Urothelium cell line (cell line): ENCODE measurements at places on chromosomes 2 and 18.

- no peak for DNase-seq
Measured at GRCh38 chr2:60746318-60746717, 9.8 kb upstream of the PAPOLG start.

GRCh38 chr2:46915811-46916630 is 415 bp upstream of the MCFD2 start:
- peak; percentile 97 for DNase-seq

GRCh38 chr2:25835906-25836305 is 42.4 kb downstream of the ASXL2 start:
- no peak for DNase-seq

DNA sequence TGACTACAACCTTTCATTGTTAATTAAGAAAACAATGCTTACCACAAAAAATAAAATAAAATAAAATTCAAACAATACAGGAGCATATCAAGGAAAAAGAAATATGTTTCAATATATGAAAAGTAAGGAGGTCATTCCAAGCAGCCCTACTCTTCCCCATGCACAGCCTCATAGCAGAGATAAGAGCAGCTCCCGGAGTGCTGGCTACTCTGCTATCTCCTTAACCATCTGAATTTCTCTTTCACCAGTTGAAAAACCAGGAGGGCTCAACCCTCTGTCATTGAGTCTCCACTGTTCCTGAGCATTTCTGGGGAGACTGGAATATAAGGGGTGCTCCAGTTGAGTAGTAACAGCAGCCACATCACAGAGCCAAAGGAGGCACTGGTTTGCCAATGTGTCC is 201.4 kb downstream of the TCF4 start:
- DNase-seq, result no peak

- DNase-seq, result no peak
Measured at GRCh38 chr2:69992310-69993047, 31.0 kb upstream of the ASPRV1 start.

DNA sequence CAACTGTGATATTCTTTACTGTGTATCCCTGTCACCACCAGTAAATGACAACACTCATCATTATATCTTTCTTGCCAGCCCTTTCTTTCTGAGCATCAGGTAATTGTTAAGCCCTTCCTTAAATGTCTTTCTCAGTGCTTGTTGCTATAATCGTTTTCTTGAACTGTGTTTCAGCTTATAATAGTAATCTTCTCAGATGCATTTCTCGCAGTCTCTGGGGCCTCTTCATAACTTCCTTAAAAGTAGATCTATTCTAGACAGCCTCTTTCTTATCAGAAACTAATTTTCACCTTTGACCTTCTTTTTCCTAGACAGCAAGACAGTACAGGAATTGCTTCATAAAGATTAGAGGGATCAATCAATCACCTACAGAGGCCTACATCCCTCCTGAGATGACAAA is 648.1 kb downstream of the CPS1 start:
- DNase-seq, result no peak

- DNase-seq, result no peak
Measured at GRCh38 chr2:147222506-147222905, 622.3 kb upstream of the ACVR2A start.

- no peak for DNase-seq
Measured at GRCh38 chr2:113201496-113202304, 27.9 kb downstream of the PSD4 start.

DNA sequence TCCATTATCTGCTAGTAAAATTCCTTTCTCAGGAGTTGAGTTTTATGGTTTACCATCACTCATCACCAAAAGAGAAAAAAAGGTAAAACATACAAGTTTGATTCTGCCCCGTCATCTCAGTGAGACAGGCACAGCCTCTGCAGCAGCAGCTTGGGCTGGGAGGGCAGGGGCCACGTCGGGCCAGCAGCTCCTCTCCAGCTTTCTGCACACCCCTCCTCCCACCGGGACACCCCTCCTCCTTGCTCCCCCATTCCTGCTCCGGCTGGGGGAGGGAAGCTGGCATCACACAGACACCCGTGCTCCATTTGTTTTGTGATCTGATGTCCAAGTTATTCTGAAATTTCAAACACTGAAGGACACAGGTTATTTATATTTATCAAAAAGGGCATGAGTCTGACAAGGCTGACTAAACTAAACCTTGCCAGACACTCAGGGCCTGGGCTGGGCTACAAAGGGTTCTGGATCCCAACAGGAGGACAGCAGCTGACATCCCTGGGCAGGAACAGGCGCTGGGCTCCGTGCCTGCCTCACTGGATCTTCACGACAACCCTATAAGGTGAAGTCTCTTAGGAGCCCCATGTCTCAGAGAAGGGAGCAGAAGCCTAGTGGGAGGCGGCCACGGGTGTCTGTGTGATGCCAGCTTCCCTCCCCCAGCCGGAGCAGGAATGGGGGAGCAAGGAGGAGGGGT is 71.4 kb downstream of the HDAC4 start:
- DNase-seq, result no peak

DNA sequence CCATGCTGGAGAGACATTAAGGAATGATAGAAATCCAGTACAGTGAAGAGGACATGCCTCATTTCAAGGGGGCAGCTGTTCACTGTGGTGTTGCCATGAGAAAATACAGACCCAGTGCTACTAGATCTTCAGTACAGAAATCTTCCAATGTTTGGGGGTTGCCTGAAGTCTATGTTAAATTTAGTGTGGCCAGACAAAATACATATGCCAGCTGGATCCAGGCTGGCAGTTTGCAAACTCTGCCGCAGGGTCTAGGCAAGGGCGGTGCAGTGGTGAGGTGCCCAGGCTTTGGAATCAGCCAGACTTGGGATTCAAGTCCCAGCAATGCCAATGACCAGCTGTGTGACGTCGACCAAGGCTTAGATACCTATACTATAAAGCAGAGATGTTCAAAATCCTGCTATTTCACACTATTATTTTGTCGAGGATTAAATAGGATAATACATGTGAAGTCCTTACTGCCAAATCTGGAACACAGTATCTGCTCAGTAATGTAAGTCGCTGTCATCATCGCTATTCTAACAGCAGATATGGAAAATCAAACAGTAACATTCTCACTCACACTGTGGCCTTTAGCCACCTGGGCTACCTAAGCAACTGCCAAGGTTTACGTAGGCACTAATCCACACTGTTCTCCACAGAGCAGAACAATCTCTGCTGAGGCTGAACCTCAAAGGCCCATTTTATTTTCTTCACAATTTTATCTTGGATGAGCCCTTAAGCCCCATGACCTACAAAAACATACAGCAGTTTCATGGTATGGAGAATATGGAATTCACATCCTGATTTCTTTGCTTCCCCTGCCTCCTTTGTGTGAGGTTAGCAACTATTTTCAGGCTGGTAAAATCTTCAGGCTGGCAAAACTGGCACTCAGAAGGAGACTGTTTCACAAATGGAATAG is 5.9 kb upstream of the TMSB10 start:
- no peak for DNase-seq

DNA sequence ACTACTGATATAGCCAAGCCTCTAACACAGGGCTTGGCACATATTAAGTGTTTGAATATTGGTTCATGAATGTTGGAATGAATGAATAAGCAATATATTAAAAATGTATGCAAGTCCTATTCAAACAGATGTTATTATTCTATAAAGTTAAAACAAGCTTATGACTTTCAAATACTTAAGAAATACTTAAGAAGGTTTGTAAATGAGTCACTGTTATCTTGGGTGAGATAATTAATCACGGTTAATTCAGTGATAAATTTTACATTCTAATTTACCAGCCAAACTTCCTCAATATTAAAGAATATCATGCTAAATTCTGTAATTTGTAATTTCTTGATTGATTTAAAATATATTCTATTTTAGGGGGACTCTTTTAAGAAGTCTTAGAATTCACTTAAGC is 74.8 kb downstream of the RBMS1 start:
- no peak for DNase-seq

- no peak for DNase-seq
Measured at GRCh38 chr18:48745293-48745692, 205.5 kb downstream of the SMAD7 start.

- DNase-seq, result no peak
Measured at GRCh38 chr18:61939046-61939674, 46.4 kb upstream of the RNF152 start.

GRCh38 chr2:47226923-47227220 is 71.8 kb upstream of the STPG4 start:
- DNase-seq, result no peak

GRCh38 chr2:152635635-152636298 is 81.5 kb downstream of the PRPF40A start:
- DNase-seq, result peak; percentile 69

DNA sequence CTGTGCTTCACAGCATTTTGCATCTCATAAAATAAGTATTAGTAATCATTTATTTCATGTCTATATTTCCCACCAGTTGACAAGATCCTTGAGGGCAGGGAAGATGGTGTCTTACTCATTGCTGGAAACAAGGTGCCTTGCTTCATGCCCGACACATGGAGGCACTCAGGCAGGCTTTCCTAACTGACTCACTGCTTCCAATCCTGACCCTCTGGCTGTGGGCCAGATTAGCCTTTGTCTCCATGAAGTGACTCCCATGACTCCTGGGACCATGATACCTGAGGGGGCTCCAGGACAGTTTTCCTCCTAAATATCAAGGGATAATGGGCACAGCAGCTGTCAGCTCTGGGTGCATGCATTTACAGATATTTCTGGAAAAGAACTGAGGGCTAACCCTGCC is 275.1 kb downstream of the AGPS start:
- DNase-seq, result no peak

DNA sequence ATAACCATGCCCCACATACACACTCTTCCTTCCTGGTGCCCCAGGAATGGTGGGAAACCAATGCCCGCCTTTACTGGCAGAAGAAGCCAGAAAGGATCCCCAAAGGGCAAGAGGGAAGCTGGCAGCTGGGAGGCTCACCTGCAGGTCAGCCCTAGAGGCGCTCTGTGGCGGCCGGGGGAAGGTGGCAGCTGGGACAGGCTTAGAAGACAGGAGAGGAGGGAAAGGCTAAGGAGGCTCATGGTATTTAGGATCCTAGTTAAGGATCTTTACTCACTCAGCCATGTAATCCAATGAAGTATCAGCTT is 23.8 kb downstream of the ADRA2B start:
- DNase-seq, result no peak

DNA sequence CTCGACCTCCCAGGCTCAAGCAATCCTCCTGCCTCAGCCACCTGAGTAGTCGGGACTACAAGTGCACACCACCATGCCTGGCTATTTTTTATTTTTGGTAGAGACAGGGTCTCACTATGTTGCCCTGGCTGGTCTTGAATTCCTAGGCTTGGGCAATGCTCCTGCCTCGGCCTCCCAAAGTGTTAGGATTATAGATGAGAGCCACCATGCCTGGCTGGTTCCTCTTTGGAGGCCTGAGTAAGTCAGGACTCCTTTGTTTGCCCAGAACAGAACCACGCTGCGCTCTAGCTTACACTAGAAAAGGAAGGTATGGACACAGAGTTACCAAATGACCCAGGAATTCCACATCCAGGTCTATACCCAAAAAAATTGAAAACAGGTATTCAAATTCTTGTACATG is 135.9 kb upstream of the SLC1A4 start:
- DNase-seq, result no peak

DNA sequence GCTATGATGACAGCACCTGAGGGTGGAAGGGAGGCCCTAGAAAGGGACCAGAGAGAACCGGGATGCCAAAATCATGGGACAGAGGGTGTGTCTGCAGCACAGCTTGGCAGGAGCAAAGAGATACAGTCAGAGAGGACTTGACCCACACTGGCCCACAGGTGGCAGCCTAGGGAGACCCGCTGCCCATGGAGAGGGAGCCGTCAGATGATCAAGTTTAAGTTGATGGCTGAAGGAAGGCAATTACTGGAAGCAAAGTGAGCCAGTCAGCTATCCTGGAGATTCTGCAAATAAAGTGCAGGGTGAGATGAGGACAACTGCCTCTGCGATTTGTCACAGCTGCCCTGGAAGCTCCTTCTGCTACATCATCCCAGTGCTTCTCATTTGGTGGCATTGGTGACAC is 74.0 kb downstream of the CMPK2 start:
- no peak for DNase-seq

GRCh38 chr2:18406219-18406618 is 154.2 kb downstream of the RDH14 start:
- DNase-seq, result no peak

DNA sequence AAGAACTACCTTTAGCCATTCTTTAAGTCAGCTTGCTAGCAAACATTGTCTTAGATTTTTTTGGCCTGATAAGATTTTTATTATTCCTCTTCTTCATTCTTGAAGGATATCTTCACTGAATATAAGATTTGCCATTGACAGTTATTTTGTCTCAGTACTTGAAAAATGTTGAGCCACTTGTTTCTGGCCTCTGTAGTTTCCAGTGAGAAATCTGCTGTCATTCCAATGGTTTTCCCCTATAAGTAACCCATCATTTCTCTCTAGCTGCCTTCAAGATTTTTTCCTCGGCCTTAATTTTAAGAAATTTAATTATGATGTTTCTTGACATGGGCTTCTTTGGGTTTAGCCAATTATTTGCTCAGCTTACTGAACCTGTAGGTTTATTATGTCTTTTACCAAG is 32.6 kb downstream of the ACOXL start:
- no peak for DNase-seq

DNA sequence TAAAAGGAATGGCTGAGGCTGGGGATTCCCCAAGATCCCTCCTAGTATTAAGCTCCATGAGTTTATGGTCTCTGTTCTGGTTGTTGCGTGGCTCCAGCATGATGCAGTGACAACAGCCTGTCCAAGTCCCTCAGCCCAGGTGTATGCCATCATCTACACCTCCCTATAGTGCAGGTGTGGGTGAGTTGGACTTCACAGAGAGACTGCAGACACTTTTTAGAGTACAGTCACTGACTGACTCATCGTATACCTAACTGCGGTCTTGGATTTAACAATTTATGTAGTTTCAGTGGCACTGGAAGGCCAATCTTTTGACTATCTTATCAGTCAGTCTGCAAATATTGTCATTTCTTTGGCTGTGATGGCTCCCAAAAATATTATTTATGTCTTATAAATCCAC is 415.0 kb downstream of the TMX3 start:
- no peak for DNase-seq

- no peak for DNase-seq
Measured at GRCh38 chr2:39772086-39772811, 6.8 kb downstream of the THUMPD2 start.

- no peak for DNase-seq
Measured at GRCh38 chr18:25862881-25863600, 227.4 kb downstream of the SS18 start.

DNA sequence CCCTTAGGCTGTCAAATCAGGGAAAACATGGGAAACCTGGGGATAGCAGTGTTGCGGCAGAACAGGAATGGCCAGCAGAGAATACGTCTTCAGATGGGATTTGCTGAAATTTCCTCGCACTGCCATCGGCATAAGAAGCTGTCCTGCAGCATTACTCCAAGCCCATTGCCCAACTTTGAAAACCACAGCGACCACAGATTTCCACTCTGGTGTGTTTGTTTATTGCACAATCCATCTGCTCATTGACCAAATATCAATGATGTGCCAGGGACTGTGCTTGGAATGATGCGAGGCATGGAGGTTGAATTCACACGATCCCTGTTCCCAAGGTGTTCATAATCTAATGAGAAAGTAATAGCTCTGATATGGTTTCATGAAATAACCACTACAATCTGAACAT is 383.3 kb upstream of the MYT1L start:
- no peak for DNase-seq
